Stimulated activated CD8-positive, alpha-beta memory T cell treated with anti-CD3 and anti-CD28 coated beads, Interleukin-4, amount 100 ng/mL, for 4 hours (primary cell): ENCODE measurements at places on chromosomes 3 and 15.

DNA sequence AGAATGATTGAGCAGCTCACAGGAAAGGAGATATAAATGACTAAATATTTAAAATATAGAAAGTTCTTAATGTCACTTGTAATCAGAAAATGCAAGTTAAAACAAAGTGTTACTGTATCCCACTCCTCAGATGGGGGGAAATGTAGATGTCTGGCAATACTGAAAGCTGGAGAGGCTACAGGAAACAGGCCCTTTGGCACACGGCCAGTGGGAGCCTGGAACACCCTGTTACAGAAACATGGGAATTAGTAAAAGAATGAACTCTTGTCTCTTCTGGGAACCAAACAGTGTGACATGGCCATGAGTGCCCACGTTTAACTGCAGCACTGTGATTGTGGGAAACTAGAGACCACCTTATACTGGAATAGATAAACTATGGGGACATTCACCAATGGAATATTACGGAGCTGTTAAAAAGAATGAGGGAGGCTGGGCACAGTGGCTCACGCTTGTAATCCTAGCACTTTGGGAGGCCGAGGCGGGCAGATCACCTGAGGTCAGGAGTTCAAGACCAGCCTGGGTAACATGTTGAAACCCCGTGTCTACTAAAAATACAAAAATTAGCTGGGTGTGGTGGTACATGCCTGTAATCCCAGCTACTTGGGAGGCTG is 50.2 kb downstream of the CDCP1 start:
- no peak for DNase-seq

- DNase-seq = no peak
Observed at GRCh38 chr3:124579641-124580040, 150.6 kb upstream of the UMPS start.

- no peak for DNase-seq
Observed at GRCh38 chr3:152266221-152266995, 2.3 kb upstream of the MBNL1 start.

DNA sequence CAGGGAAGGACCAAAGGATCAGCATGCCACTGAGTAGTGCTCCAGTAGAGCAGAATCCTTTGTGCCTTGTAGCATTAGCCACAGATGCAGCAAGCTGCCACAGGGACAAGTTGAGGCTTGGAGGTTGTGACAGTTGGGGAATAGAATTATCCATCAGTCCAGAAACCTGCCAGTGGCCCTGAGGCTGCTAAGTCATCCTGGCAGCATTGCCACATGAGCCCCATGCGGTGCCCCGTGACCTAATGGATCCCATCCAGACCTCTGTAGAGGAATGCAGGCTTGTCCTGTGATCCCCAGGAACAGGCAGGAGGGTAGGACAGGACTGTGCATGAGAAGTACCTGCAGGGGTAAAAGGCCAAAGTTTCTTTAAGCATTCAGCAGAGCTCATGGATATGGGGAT is 51.7 kb downstream of the BOC start:
- no peak for DNase-seq

DNA sequence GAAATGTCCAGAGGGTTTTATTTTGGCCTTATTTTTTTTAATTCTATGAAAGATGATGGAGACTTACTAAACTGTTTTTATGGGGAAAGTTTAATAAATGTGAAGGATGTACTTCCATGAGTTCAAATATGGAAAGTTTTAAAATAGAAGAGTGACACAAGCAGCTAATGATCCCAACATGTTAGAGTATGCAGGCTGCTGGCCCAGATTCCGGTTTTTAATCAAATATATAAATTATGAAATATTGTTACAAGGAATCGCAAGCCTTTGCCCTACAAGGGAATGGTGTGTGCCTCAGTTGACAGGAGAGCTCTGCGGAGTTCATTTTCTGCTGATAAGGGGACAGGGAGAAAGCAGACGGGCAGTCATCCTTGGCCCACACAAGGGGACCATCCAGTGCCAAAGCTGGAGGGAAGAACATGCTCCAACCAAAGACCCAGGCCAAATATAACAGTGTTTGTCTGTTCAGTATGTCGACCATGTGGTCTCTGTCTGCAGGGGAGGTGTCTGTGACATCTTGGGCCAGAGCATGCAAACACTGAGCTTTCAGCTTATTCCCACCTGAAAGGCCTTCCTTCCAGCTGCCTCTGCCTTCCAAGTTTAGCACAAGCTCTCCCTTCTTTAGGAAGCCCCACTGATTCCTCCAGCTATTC is 69.8 kb downstream of the SSUH2 start:
- no peak for DNase-seq

- no peak for DNase-seq
Observed at GRCh38 chr3:190941694-190942260, 79.3 kb upstream of the GMNC start.

DNA sequence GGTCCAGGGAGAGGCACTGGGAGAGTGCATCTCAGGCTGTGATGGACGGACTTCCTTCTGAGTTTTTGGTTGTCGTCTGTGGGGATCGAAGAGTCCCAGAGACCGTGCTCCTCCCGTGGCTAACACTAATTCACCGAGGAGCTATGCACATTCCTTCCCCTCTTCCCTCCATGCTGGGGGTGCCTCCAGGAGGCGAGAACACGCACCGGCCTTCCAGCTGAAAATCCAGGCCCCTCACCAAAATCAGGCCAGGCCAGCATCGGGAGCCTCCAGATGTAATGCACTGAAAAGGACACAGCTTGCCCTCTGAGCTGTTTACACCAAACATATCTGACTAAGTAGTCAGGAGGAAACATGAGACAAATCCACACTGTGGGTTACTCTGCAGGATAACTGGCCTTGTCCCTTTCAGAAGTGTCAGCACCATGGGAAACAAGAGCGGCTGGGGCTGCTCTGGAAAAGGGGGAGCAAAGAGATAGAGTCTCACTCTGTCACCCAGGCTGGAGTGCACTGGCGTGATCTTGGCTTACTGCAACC is 5.5 kb downstream of the RNU5B-1 start:
- DNase-seq = no peak

GRCh38 chr15:35514759-35515158 is 31.2 kb downstream of the DPH6 start:
- DNase-seq = no peak

DNA sequence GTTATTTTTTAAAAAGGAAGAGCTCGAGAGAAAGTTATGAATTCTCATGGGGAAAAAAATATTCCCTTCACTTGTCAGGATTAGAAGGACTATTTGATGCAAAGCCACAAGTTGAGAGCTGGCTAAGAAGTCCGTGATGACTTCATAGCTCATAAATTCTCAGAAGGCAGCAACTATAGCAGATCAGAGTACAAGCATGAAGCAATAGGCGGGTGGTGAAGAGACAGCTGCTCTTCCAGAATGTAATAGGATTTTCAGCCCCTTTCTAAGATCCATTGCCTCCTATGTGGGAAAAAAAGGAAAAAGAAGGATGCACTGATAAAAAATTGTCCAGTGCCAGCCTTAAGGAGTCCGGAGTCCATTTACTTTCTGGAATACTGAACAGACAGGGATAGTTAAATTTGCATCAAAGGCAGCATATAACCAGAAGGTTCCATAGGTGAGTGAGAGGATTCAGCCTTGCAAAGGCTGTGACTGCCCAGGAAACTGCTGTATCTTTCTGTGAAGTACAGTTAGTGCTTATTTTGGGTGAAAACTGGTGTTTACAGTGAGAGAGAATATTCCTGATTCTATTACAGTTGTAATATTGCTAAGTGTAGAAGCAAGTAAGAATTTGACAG is 929.5 kb upstream of the ALCAM start:
- no peak for DNase-seq

- DNase-seq = no peak
Observed at GRCh38 chr3:26345613-26346012, 277.0 kb upstream of the LRRC3B start.

DNA sequence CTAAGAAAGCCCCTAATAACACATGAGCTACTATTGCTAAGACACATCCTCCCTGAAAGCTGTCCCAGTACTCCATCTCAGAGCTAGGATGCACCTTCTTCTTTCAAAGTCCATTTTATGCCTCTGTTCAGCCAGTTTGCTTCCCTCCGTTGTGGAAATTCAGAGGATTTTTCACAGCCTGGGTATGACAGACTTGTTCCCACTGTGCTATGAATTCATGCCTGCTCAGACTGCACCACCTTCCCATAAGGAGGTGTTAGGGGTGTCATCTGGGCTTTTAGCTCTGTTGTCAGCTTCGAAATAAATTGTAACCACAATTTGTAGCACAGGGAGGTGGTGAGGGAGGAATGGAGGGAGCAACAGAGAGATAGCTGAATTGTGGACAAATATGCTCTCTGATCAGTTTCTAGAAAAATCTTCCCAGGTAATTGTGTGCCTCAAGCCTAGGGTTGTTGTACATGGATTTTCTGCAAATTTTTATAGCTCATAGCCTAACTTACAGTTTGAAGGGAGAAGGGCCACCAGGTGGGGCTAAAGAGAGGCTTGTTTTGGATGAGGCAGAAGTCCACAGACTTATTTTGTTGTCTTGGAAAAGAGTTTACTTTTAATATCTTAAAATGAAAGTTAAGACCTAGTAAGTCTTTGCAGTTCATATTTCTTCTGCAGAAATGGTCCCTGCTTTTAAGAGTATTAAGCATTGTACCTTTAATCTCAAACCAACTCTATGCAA is 462.0 kb downstream of the PDCD6IP start:
- DNase-seq = no peak

DNA sequence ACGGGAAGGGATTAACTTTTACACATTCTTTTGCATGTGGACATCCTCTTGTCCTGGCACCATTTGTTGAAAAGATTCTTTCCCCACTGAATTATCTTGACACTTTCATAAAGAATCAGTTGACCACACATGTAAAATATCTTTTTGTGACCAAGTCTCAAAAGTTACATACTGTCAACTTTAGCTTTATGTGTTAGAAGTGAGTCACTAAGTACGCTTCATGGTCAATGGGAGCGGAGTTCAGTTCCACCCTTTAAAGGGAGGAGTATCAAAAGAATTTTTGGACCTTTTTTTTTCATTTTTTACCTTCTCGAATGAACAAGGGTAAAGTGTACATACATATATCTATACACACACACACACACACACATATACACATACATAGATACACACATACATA is 35.4 kb downstream of the MAPK6 start:
- no peak for DNase-seq

DNA sequence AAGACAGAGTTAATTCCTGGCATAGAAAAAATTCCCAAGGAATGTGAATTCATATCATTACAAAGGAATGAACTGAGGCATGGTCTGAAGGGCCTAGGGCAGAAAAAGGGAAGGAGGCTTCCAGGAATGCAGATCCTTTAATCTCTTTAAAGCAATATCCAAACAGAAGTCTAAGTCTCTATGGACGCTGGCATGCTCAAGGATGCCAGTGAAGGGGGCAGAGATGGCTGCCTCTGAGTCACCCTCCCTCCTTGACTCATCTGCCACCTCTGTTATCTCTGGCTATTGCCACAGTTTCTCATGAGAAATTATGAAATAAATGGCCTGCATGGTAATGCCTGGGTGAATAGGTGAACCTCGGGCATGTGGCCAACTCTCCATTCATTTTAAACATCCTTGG is 96.3 kb upstream of the BCL6 start:
- DNase-seq = no peak

DNA sequence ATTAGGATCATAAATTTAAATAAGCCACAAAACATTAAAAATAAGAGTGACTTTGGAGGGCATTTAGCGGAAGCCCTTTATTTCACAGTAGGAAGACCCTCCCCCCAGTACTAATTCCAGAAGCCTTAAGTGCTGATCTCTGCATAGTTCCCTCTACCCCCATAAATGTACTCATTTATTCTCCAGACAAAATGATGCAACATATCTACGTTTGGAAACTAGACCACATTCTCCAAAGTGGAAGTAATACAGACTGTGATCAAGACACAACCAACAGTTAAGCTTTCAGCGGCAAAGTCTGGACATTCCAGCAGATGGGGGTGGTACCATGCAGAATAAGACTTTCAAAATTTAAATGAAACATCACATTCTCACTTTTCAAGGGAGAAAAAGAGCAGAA is 44.8 kb upstream of the RPS17 start:
- DNase-seq = no peak

GRCh38 chr15:73681063-73681462 is 3.1 kb upstream of the CD276 start:
- DNase-seq = no peak

- DNase-seq = no peak
Observed at GRCh38 chr3:59186725-59187124, 136.9 kb upstream of the CFAP20DC start.

DNA sequence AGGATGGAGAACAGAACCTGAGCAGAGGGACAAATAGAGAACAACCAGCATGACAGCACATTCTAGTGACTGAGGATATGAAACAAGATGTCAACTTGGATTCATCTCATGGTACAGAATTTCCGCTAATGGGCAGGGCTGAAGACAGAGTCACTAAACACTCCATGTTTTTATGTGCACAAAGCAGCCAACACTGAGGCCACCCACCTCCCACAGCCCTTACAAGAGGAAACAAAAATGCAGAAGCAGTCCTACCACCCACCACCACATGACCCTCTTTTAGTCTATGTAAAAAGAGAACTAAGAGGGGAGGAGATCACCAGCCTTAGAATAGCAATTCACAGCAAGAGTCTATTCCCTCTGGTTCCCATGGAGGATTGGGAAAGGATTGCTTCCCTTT is 131.4 kb upstream of the UBE2E2 start:
- no peak for DNase-seq

DNA sequence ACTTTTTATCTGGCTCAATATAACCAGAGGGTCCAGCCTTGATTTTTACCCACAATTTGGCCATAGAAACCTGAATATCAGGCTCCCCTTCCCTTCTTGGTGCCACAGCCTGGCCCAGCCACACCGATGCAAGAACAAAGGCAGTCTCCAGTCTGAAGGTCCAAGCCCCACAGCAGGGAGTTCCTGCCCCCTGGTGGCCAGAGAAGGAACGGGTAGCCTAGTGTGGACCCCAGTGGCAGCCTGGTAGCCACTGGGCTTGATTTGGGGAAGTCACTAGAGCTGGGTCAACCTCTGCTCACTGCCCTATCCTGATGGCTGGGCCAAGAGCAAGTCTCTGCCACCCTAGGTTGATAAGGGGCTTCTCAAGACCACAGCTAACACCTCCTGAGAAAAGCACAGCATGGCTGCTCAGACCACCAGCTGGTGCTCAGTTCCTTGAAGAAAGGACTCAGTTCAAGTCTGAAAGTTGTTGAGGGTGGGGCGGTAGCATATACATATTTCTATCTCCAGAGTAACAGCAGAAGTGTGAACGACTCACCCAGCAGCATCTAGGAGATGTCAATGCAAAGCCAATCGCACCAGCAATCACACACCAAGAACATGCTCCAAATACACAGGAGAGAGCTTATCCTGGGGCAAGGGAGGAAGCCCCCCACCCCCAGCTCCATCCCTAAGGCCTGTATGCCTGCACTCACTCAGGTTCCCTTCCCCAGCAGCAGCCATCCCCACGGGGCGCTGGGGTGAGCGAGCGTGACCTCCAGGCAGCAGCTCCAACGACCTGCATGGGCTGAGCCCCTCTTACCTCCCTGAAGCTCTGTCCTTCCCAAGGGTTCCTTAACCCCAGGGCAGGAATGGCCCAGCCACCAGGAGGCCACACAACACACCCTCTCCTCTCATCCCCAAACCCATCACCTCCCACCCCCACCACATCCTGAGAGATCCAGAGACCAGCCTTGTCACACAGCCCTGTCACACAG is 7.6 kb downstream of the PFKFB4 start:
- DNase-seq = peak; percentile 62

GRCh38 chr3:181896605-181897004 is 184.9 kb downstream of the SOX2 start:
- no peak for DNase-seq
